ENCODE measurements at places on chromosomes 5 and 9. TPM values are rescaled to one million over a fixed set of nuclear protein-coding genes. Genes with fewer than 3 reads are reported as not detected.

- no peak for DNase-seq
These were observed 121.7 kb downstream of the ICE1 start for GRCh38 chr5:5544094-5544663.

DNA sequence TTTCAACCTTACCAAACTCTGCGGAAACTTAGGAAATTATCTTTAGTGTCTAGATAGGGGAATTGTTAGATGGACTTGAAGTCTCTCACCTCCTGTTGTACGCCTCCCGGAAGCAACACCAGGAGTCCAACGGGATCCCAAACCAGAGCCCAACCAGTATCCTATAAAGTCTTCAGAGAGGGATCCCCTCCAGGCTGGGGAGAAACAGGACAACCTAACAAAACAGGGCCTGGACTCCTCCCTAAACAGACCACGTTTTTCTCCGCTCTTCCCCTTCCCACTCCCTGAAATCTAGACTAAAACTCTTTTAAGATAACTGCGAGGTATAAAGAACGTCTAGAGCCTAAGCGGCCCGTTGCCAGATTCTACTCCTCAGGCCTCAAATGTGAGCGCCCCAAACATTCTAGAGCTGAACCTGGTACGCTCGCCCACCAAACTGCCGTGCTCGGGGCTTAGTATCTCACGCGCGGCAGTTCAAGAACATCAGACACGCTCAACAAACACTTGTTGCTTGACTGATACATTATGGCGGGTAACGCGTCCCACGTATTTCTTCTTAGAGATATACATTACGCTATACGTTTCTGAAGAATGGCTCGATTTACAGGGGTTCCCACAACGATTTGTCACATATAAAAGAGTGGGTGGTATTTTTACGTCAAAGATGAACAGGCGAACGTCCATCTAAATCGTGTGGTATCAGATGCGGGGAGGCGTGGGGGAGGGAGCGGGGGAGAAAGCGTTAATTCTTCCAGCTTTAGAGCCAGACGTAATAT lies 663 bp upstream of the SMIM27 start:
- no peak for DNase-seq

DNA sequence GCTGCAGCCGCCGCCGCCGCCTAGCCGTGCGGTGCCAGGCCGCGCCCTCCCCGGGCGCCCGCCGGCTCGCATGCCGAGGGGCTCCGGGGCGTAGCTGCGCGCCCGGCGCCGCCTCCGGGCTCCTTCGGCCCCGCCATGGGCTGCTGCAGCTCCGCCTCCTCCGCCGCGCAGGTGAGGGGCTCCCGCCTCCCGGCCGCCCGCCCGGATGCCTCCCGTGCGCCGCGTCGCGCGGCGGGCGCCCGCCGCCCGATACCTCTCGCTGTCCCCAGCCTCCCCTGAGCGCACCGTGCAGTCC lies 230 bp downstream of the SLC44A1 start:
- no peak for DNase-seq

DNA sequence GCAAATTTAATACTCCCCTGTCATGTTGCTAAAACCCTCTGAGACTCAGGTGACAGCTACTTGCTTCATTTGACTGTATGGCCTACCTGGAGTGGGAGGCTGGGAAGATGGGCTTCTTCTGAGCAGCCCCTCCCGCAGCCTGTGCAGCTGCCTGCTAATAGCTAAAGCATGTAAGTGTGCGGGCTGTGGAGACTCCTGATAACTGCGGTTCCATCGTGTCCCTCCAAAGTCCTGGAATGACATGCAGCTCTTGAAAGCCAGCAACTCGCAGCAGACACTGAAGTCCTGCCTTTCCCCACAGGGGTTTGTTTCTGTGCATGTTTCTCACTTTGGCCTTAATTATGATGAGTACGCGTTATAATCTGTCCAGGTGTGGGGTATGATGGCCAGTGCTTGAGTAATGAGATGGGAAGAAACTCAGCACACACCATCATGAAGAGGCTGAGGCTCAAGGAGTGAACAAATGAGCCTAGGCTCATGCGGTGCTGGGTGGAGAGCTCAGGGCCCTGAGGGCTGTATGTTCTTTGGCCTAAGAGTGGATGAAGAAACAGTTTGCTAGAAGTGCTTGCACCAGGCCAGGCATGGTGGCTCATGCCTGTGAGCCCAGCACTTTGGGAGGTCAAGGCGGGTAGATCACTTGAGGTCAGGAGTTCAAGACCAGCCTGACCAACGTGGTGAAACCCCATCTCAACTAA lies 119.1 kb downstream of the DOCK2 start:
- DNase-seq: no peak

GRCh38 chr5:61440596-61440995 lies 108.5 kb downstream of the ZSWIM6 start:
- no peak for DNase-seq

GRCh38 chr5:40605295-40605958 lies 74.3 kb upstream of the PTGER4 start:
- DNase-seq: no peak

DNA sequence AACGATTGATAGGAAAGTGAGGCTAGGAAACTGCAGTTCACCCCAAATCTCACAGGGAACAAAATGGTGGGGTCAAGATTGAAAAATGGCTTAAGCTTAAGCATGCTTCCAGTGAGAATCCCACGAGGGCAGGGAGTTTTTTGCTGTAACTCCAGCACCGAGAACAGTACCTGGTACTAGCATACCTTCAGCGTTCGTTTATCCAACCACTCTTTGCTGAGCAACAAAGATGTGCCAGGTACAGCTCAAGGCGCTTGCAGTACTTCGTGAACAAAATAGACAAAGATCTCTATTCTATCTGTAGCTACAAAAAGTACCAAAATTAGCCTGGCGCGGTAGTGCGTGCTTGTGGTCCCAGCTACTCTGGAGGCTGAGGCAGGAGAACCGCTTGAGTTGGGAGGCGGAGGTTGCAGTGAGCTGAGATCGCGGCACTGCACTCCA lies 778 bp upstream of the PPP6C start:
- DNase-seq: no peak

DNA sequence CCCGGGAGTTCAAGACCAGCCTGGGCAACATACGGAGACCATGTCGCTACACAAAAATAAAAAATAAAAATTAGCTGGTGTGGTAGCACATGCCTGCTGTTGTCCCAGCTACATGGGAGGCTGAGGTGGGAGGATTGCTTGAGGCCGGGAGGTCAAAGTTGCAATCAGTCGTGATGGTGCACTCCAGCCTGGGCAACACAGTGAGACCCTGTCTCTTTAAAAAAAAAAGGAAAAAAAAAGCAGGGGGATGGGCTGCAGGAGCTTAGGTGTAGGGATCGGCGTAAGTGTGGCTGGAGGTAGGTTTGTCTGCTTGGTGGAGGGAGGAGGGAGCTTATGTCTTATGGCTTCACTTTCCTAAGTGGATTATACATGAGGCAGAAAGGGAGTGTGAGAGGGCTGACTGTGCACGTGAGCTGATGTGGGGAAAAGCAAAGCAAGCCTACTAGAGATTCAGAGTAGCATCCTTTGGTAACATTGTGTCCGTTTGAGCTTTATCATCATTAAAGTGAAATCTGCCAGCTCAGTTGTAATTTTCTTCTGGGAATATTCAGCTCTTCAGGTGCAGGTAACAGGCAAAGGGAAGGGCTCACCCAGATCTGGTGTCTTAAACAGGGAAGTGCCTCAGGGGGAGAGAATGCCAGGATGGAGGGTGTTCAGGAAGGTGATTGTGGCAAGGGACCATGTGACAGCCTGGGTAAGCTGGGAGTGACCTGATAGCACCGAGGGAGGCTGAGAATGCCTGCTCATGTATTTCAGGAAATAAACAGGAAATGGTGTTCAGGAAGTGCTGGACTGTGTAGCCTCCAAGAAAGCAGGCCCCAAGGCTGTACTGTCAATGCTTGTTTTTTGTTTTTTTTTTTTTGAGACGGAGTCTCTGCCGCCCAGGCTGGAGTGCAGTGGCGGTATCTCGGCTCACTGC lies 17.6 kb upstream of the SETX start:
- peak; percentile 73 for DNase-seq

- DNase-seq: no peak
These were observed 177.3 kb upstream of the RAD23B start for GRCh38 chr9:107105784-107106183.

- DNase-seq: no peak
These were observed 139.6 kb downstream of the CMYA5 start for GRCh38 chr5:79829260-79829659.

DNA sequence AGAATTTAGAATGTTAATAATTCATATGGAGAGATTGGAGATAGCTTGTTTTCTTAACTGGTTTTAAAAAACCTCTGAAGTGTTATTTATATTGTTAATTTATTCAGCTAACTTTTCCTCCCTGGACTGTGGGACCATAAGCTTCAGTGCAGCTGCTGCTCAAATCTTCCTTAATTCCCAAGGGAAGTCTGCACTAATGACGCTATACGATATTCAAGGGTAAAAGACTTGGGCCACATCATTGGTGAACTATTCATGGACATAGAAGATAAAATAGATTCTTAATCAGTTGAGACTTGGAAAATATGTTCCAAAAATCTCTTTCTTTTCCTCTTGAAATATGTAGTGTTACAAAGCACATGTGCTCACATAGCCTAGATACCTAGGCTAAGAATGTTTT lies 31.1 kb upstream of the GAS1 start:
- DNase-seq: no peak

DNA sequence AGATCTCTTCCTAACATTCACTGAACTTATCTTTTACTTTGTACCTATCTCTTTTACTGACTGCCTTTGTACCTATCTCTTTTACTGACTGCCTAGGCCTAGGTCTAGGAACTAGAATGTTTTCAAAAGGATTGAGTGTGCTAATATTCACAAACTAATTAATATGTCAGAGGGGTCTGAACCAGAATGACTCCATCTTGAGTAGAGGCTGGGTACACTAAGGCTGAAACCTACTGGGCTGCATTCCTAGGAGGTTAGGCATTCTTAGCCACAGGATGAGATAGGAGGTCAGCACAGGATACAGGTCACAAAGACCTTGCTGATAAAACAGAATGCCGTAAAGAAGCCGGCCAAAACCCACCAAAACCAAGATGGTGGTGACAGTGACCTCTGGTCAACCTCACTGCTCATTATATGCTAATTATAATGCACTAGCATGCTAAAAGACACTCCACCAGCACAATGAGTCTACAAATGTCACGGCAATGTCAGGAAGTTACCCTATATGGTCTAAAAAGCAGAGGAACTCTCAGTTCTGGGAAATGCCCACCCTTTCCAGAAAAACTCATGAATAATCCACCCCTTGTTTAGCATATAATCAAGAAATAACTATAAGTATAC lies 2.5 kb upstream of the RHOBTB3 start:
- no peak for DNase-seq

ACOT12 gene
- polyA plus RNA-seq: not detected

ARHGEF39 gene
- 0.52 TPM for polyA plus RNA-seq

GPR150 gene
- 0.09 TPM for polyA plus RNA-seq

PCDHGB5 gene
- polyA plus RNA-seq: 3.3 TPM

NIPAL4 gene
- polyA plus RNA-seq: 0.16 TPM
